ENCODE measurements at places on chromosomes 7 and 10.
A peak's percentile ranks its signal among the peaks of the same experiment; 100 is the strongest.

DNA sequence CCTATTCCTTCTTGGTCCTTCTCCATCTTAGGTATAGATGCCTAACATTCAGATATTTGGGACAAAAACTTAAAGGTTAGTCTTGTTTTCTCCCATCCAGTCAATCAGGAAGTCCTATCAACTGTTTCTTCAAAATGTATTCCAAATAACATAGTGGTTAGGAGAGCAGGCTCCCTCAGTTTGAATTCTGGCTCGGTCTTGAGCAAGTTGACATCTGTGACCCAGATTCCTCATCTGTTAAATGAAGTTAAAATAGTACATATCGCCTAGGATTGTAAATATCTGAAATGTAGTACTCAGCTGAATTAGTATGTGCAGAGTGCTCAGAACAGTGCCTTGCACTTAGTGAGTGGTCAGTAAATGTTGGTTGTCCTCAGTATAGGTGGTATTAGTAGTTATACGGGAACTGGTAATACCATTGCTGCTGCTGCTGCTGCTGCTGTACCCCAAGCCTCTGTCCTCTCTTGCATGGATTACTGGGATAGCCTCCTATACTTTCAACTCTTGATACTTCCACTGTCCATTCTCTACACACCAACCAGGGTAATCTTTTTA lies 58.6 kb downstream of the RALA start:
- DNase-seq = no peak

DNA sequence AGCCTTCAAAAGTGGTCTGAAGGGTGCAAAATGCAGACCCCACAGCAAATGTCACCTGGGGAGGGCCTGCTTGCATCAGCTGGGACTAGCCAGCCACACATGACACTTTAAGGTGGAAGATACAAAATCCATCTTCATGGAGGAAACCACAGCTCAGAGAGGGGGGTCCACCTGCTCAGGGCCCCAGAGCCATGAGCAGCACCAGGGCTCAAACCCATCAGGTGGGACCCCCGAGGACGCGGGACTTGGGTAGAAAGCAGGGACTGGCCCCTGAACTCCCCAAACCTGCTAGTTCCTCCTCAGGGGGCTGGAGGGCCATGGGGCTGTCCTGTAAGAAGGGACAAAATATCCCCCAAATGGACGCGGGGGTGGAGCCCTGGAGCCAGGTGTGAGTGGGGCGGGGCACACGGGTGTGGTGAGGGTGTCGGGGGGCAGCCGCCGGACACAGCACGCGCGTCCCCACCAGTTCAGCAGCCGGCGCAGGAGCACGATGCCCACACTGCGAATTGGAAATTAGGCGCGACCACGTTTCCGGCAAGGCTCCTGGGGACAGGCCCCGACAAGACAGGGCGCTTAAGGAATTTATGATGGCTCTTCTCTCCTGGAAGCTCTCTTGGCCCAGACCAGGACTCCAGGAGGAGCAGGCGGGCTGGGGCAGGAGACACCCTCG lies 8.0 kb downstream of the PDGFA start:
- no peak for DNase-seq

- no peak for DNase-seq
Measured at GRCh38 chr10:71927776-71928592, 36.2 kb upstream of the CHST3 start.

DNA sequence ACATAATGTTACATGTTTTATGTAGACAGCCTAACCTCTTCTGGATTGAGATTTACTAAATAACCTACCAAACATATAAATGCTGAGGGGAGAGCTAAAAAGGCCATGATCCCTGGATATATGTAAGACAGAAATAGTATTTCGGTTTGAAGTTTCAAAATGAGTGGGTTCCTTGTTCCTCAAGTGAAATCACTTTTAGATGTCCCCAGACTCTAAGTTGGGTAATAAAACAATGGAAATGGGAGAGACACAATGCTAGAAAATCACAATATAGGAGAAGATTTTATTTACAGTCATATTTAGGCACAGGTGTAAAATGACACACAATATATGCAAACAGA lies 56.5 kb downstream of the SHTN1 start:
- DNase-seq = no peak

DNA sequence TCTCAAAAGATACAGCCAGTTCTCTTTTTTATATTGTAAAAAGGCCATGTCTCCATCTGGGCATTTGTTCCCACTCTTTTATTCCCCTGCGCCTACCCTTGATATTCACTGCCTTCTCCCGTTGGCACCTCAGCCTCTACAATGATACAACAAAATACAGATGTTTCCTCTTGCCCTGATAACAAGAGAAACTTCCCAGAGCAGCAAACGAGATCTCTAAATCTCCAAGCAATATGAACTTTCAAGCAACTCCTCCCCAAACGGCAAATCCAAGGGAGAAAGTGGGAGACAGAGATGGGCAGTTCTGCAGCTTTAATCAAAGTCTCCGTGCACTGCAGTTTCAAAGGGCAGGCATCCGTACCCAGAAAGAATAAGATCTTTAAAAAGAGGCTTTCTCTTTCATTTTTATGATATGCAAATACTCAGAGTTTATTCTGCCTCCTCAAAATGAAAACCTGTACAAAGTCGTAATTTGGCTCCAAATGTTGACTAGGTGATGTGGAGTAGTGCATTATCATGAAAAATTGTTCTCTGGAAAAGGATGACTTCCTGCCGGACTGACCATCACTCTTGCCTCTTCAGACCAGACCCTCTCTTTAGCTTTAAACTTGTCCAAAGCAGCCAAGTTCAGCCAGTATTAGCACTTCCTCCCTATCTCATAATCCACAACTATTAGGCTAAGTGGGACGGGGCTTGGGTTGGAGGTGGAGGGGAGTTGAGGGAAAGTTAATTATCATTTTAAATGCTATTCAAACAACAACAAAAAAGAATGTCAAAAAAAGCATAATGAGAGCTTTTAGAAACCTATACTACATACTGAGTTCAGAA lies 682 bp downstream of the HGF start:
- peak; percentile 37 for DNase-seq

- no peak for DNase-seq
Measured at GRCh38 chr7:80770061-80770460, 131.6 kb downstream of the CD36 start.

DNA sequence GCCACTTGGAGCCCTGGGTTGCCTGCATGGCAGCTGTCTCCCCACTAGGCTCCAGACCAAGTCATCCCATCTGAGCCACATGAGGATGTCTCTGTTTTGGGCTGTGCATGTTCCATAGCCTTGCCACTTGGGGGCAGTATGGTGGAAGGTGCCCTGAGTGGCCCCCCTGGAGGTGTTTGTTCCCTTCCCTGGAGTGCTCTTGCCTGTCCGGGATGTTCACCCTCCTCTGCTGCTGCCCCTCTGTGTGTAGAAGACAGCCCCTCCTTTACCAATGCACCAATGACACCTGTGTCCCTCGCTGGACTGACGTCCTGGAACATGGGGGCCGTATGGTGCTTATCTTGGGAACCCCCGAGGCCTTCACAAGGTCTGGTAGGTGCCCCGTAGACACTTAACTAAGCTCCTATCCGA lies 100.2 kb downstream of the ACTR3B start:
- DNase-seq = peak; percentile 72

DNA sequence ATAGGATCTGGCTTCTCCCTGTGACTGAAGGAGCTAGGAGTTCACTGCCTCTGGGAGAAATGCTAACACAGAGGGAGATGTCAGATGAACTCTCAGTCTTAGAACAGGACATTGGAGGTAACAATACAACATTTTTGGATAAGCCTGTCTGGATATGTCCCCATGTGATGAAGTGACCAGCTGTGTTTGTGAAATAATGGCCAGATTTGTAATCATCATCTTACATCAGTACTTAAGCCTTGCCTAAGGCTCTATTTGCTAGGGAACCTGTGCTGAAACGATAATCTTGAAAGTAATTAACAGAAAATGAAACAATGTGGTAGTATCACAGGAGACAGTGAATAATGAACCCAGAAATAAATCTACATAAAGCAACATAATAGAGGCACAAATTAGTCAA lies 56.2 kb downstream of the CRPPA start:
- DNase-seq = no peak

- peak; percentile 100 for DNase-seq
Measured at GRCh38 chr7:150388709-150389531, 9.8 kb downstream of the ZNF775 start.

- no peak for DNase-seq
Measured at GRCh38 chr7:151178831-151179230, 8.2 kb downstream of the ASB10 start.

GRCh38 chr7:155362380-155363145 lies 64.9 kb downstream of the INSIG1 start:
- DNase-seq = peak; percentile 51

GRCh38 chr7:87330942-87331341 lies 14.5 kb upstream of the CROT start:
- no peak for DNase-seq

GRCh38 chr10:47214520-47214919 lies 85.5 kb upstream of the GDF10 start:
- DNase-seq = no peak

- peak; percentile 95 for DNase-seq
Measured at GRCh38 chr10:97714401-97715258, 1.1 kb downstream of the MARVELD1 start.

- DNase-seq = peak; percentile 48
Measured at GRCh38 chr7:77439572-77439971, 23.4 kb upstream of the GSAP start.

GRCh38 chr10:1561731-1562337 lies 175.5 kb downstream of the ADARB2 start:
- no peak for DNase-seq

DNA sequence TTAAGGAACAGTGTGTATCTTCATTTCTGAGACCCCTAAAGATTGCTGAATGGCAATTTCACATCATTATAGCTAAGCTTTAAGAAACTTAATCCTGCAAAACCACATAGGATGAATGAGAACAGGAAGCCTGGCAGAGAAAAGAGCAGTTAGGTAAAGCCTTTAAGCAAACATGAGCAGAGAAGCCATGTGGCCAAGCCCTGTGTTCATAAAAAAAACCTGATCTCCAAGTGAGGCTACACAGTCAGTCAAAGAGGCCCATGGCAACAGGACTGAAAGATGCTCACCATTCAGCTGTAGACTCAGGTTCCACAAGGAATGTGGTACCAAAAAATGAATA lies 9.3 kb downstream of the LIPA start:
- no peak for DNase-seq

DNA sequence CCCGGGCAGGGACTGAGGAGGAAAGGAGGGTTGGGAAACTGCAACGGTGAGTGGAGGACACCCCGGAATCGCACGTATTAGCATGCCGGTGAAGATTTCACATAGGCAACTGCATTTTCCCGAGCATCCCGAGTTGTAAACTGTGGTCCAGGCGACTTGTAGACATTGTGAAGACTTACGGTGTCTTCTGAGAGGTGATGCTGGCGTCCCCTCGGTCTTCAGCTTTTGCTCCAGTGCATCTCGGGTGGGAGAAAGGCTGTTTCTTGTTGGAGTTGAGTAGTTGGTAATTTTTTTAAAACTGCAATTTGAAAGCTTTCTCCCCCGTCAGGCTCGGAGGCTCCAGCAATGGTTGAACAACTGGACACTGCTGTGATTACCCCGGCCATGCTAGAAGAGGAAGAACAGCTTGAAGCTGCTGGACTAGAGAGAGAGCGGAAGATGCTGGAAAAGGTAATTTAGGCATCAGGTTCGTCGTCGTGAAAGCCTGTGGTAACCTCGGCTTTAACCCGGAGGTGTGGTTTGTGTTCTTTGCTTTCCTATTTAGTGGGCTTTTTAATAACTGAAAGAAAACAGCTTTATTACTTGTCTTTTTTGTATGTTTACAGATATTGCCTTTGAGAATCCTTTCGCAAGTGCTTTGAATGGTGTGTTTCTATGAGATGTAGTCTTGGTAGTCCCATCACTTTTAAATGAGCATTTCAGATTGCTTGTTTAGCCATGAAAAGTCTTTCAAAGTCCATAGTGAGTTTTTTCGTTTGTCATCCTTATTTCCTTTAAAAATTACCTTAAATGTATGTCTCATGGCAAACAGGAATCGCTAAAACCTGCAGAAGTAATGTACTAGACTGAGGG lies 687 bp downstream of the HELLS start:
- peak; percentile 50 for DNase-seq

DNA sequence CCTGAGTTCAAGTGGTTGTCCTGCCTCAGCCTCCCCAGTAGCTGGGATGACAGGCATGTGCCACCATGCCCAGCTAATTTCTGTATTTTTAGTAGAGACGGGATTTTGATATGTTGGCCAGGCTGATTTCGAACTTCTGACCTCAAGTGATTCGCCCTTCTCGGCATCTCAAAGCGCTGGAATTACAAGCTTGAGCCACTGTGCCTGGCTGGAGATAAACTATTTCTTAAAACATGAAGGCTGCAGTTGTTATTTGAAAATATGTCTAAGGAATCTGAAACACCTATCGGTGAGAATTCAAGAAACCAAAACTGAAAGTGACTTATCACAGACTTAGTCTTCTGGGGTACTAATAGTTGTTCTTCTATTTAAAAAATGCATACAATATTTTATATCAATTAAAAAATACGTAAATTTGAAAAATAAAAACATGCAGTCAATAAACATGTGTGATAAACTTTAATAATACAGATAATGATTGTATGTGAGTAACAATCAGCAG lies 176.9 kb upstream of the PRSS58 start:
- no peak for DNase-seq

GRCh38 chr7:43463401-43463980 lies 119.4 kb upstream of the STK17A start:
- no peak for DNase-seq

DNA sequence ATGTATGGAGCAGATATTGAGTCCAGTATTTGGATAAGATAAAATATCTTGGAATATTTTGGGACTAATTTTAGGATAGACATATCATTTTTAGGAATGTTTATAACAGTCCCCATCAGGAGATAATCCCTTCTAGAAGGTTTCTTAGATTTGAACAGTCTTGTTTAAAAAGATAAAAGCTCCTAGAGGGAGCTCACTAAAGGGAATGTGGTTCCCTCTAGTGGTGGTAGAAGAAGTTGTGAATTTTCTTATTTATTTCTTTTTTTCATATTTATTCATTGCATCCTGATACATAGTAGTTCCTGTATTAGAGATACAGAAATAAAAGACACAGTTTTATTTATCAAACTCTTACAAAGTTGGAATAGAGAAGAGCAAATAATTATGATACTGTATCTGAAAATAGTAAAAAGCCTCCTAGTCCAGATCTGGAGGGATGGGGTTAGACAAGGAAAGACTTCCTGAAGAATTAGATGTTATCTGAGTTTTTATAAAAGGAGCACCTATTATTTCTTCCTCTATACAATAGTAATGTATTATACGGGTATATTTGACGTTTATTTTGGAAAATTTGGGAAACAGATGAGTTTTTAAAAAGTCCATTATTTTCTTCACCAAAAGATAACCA lies 24.5 kb upstream of the KLF14 start:
- peak; percentile 75 for DNase-seq

DNA sequence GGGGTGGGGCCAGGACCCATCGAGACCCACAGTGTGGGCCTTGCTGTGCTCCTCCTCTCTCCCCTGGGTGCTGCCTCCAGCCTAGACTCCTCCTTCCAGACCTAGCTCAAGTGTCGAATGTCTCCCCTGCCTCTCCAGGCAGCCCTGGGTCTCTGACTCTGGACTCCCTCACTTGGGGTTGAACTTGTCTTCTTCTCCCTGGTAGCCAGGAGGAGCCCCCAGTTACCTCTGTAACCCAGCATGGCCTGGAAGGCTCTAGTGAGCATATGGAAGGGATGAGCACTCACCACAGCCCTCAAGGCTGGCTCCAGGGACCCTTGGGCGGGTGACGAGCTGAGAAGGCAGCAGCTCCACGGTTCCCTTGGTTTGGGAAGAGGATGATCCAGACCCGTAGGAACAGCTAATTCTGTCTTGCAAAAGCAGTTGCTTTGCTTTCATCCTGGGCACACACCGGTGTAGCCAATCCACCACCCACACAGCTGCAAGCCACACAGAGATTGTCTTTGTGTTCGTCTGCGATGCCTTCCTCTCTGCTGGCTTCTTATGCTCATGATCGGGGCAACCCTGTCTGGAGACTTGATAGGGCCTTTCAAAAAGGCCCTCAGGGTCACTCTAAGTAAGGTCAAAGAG lies 52.3 kb upstream of the ANTXRL start:
- DNase-seq = no peak

Data from NB4 (cell line).